ENCODE measurements at places on chromosomes 2 and 18.

DNA sequence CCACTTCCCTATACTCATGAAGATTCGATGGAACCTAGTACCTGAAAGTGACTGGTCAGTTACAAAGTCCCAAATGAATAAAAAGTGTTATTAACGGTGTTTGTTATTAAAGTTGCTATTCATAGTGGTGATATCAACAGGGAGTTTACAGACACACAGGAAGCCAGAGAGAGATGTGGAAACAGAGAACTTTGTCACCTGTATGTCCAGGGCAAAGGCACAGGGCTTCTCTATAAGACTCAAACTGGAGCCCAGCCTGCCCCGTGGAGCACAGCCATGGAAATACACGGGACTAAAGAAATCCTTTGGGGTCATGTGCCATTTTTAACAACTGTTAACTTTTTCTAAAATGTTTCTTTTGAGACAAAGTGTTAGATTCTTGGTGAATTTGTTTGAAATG lies 68.5 kb downstream of the KLF7 start:
- DNase-seq, result no peak

GRCh38 chr2:141957827-141958450 lies 172.9 kb downstream of the LRP1B start:
- no peak for DNase-seq

DNA sequence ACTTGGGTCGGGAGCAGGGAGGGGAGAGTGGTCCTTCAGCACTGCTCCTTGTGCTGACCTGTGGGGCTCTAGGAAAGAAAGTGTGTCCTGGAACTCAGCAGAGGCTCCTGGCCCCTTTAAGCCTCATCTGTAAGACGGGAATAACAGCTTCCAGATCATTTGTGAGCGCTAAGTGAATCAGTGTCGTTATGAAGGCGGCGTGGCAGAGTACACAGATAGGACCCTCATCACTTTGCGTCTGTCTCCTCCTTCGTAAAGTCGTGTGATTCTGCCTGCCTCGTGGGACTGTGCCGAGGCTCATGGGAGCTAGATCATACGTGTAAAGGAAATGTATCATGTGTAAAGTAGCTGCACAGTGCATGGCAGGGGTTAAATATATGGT lies 18.6 kb downstream of the COLEC11 start:
- no peak for DNase-seq

DNA sequence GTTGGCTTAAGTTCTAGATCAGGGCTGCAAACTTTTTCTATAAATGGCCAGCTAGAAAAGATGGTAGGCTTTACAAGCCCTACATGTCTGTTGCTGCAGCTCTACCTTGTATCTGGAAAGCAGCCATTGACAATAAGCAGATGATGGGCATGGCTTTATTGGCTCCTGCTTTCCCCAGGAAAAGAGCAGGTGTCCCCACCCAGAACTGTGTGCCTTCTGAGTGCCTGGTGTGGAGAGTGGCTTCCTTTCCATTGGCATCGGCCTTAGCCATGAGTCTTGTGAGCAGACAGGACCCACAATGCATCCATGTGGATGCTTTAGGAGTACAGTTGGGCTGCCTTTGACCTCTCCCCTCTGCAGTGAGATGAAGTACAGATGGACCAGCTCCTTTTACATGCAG lies 120.2 kb downstream of the CD8B2 start:
- no peak for DNase-seq

GRCh38 chr2:241965931-241966412 lies 96.4 kb downstream of the RTP5 start:
- DNase-seq, result peak; percentile 93

DNA sequence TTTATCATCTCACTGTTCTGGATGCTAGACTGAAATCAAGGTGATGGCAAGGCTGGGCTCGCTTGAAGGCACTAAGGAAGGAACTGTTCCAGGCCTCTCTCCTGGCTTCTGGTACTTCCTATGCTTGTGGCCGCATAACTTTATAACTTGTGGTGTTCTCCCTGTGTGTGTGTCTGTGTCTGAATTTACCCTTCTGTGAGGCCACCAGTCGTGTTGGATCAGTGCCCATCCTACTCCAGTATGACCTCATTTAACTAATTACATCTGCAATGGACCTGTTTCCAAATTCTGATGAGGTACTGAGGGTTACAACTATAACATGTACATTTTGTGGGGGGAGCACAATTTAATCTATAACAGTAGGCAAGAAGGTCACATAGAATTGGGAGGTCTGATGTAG lies 41.6 kb downstream of the LYPD6B start:
- no peak for DNase-seq

- DNase-seq, result no peak
These were observed 114.4 kb downstream of the NCK2 start for GRCh38 chr2:105858868-105859693.

DNA sequence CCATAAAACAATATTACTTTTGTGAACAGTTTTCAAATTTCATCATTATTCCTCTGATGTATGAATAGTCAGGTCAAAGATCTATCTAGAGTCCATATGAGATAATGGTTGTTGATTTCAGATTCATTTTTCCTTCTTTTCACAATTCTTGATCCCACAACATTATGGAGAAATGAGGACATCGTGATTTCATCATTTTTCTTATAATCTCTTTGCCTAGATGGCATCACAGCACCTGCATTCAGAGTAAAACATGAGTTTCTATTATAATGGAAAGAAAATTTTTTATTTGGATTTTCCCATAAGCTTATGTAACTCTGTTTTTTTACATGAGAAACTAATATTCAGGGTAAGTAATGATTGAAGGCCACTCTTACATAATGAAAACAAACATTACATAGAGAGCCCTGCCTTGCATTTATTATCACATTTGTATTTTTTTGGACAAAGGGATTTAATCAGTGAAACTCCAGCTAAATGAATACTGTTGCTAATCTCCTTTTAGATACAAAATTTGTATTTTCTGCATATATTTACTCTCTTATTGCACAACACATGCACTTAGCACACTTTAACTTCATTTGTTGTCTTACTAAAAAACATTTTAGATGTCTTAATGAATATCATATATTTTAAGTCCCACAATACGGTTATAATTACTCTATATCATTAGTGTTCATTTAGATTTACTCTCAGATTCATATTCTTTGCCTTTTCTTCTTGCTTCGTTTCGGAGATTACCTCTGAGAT lies 188.4 kb upstream of the KYNU start:
- DNase-seq, result no peak

GRCh38 chr2:193783681-193784080 lies 1588.9 kb upstream of the TMEFF2 start:
- DNase-seq, result no peak

DNA sequence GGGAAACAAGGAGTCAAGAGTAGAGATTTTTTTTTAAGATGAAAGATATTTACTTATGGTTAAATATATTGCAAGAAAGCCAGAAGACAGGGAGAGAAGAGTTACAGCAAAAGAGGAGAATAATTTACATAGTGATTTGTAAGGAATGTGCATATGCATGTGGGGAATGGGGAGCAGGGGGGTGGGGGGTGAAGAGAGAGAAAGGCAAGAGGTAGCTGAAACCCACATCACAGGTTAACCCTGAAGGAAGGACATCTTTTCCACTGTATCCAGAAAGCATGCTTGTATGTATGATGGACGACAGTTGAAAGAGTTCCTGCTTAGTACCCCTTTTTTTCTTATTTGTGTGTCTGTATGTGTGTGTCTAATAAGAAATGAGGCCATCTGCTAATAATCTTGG lies 371.9 kb downstream of the RAD51AP2 start:
- no peak for DNase-seq

DNA sequence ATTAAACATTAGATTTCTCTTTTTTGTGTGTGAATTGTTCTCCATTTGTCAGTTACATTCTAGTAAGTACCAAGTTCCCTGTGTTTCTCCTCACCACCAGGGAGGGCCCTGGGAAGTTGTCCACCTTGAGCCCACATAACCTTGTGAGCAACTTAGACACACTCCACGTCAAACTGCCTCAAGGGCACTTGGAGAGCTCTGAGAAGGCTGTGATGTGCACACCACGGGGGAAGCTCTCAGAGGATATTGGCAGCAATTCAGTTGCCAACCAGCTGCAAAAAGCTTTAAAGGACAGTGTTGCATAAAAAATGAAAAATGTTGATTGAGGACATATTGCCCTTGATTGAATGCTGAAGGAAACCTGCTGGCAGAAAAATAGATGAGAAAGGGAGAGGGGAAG lies 743.6 kb downstream of the RNF144A start:
- DNase-seq, result no peak

DNA sequence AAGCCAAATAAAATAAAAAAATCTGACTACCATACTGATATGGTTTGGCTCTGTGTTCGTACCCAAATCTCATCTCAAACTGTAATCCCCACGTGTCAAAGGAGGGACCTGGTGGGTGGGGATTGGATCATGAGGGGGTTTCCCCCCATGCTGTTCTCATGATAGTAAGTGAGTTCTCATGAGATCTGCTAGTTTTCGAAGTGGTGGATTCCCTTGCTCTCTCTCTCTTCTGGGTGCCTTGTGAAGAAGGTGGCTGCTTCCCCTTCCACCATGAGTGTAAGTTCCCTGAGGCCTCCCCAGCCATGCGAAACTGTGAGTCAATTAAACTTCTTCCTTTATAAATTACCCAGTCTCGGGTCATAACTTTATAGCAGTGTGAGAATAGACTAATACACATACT lies 123.8 kb upstream of the WDSUB1 start:
- DNase-seq, result no peak

DNA sequence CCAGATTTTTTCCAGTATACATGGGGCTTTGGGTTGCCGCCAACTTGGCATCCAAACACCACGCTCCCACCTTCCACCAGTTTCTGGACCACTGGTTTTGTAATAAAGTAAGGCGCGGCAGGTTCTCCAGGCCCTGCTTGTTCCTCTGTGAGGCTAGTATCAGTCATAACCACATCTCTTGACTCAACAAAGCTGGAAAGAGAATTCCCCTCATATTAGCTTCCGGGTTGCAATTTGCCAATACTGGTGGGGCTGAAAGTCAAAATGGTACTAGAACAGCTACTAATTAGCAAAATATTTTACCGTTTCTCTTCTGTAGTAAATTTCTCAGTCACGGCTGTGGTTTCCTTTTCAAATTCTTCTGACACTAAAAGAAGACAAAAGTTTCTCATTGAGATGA lies 25.0 kb downstream of the TTN start:
- no peak for DNase-seq
